ENCODE measurements at places on chromosomes 4 and X.

- no peak for DNase-seq
Measured at GRCh38 chr4:61211781-61212180, 11.7 kb downstream of the ADGRL3 start.

DNA sequence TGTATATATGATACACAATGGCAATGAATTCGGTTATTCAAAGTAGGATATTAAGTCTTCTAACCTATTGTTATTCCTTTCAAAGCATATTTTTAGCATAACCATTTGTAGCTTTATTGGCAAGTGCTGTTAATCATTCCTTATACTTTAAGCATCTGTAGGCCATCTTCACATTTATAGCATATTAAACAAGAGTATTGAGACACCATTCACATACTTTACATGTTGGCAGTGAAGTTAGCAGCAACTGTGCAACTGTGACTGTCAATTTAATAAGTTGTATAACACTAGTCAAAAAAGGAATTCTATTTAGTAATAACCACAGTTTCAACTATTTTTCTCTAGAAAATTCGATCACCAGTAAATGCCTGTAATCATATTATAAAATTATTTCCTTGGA is 107.3 kb upstream of the MYOZ2 start:
- no peak for DNase-seq

DNA sequence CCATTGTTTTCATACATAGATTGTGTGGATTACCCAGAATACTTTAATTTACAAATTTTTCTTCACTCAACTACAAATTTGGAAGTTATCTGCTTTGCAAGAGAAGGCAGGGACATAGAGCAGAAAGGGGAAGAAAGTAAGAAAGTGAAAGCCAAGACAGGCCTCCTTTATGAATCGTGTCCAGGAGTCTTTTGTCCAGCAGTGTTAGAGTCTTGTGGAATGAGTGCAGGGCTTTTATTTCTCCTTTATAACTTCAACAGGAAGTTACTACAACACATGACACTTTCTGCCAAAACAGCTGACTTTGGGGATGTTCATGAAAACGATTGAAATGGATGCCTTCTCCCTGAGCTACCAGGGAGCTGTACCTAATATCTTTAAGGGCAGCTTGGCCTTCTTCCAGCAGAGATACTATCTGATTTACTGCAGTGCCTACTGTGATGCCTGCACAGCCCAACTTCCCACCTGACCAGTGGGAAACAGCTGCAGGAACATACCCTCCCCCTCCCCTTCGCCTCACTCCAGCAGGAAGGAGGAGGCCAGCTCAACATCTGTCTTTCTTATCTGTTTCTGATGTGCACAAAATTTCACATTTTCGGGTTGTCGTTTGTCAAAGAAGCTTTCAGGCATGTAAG is 557.7 kb upstream of the SLIT2 start:
- no peak for DNase-seq

- DNase-seq, result no peak
Measured at GRCh38 chr4:125225806-125226205, 88.9 kb upstream of the FAT4 start.

- DNase-seq, result no peak
Measured at GRCh38 chr4:169220854-169221411, 49.8 kb downstream of the SH3RF1 start.

GRCh38 chr4:147596377-147596776 is 20.8 kb upstream of the TMEM184C start:
- peak; percentile 23 for DNase-seq

- DNase-seq, result peak; percentile 72
Measured at GRCh38 chrX:24148535-24149350, 786 bp upstream of the ZFX start.

DNA sequence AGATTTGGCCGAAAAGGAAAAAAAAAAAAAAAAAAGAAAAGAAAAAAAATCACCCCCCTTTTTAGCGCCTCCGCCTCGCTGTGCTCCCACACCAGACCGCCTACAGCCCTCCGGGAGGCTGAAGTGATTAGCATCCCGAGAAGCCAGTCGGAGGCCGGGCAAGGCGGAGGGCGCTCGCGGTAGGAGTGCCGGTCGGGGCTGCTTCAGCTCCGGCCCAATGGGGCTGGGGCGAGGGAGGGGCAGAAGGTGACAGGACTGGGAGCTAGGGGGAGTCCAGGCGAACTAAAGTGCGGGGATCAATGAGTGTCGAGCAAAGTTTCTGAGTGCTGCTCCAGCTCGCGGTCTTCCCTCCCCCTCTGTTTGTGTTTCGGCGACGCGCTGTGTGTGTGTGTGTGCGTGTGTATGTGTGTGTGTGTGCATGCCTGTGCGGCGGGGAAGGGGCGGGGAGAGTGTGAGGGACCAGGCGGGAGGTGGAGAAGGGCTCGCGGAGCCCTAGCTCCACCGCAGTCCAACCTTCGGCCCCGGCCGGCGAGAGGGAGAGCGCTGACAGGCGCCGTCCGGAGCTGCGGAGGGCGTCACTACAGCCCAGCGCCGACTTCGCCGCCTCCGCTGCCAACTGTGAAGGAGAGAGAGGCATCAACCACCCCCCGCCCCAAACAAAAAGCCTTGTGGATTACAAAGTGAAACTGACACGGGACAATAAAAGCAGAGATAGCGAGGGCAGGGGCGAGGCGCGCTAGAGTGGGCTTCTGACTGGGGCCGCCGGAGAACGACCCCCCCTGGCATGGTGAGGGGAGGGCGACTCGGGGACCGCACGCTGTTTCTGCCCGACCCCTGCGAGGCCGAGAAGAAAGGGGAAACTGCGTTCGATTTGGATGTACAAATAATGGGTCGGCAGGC is at the start of gene FAT4:
Gene FAT4, plus strand, starts transcription at position 280 of the 900 bp plus-strand sequence. CDS start 1,457 bp downstream, outside the sequence.
- DNase-seq, result peak; percentile 97

DNA sequence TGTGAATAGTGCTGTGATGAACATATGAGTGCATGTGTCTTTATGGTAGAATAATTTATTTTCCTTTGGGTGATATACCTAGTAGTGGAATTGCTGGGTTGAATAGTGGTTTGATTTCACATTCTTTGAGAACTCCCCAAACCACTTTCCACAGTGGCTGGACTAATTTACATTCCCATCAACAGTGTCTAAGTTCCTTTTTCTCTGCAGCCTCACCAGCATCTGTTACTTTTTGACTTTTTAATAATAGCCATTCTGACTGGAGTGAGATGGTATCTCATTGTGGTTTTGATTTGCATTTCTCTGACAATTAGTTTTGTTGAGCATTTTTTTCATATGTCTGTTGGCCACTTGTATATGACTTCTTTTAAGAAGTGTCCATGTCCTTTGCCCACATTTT is 29.1 kb downstream of the JADE3 start:
- no peak for DNase-seq

DNA sequence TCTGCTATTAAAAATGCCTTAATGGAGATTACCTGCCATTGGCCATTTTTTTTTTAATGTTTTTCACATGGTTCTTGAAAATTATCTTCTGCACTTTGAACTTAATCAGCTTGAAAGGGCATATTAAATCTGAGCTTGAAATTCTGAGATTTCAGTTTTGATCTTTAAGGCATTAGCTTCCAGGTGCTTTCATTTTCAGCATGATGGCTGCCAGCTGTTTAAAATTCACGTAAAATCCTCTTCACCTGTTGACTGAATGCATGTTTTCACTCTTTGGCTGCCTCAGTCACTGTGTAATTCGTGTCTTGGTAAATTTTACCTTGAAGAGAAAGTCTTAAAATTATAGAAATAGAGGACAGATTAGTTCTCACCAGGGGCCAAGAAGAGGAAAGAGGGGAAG is 39.6 kb downstream of the SMAD1 start:
- DNase-seq, result no peak

- no peak for DNase-seq
Measured at GRCh38 chrX:15929194-15929593, 74.6 kb upstream of the AP1S2 start.

GRCh38 chr4:30719454-30720020 is 632 bp upstream of the PCDH7 start:
- DNase-seq, result peak; percentile 52

GRCh38 chrX:15856222-15856587 is 1.6 kb upstream of the AP1S2 start:
- DNase-seq, result no peak

DNA sequence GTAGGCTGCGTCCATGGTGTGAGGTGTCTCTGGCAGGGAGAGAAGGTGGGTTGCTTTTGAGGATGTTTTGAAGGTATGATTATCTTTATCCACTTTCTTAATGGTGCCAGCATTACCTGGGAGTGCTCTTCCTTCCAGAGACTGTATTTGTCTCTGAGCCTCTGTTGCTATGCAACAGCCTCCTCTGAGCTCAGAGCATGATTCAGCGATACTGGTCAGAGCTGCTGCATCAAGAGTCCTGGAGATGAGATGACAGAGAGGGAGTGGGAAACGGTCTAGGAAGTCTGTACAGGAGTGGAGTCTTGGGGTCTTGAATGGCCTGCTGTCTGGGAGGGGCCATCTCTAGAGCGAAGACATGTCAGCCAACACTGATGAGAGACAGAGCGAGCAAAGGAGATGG is 104.4 kb upstream of the RAB40AL start:
- peak; percentile 70 for DNase-seq

DNA sequence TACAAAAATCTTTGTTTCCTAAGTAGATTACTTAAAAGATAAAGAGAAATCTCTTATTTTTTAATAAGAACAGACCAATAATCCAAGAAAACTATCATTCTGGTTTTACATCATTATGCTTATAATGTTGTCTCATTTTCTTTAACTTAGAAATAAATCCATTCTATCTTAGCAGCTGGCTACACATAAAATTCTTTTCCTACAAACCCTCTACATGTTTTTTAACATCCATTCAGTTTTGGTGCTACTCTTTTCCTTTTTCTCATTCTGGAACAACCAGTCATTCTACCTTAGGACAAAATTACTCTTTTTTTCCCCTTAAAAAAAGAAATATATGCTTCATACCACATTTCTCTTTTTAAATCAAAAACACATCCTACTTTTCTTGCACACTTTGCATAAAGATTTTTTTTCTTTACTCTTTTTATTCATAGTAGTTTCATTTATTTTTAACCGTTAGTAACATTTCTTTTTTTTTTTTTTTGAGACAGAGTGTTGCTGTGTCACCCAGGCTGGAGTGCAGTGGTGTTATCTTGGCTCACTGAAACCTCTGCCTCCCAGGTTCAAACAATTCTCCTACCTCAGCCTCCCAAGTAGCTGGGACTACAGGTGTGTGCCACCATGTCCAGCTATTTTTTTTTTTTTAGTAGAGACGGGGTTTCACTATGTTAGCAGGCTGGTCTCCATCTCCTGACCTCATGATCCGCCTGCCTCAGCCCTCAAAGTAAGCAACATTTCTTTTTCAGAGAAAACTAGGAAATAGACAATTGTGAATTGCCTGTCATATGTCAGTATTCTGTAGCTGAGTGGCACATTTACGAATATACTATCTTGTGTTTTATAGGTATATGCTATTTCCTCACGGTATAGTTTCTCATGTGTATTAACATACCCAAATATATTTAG is 562.8 kb downstream of the ADGRL3 start:
- DNase-seq, result no peak

DNA sequence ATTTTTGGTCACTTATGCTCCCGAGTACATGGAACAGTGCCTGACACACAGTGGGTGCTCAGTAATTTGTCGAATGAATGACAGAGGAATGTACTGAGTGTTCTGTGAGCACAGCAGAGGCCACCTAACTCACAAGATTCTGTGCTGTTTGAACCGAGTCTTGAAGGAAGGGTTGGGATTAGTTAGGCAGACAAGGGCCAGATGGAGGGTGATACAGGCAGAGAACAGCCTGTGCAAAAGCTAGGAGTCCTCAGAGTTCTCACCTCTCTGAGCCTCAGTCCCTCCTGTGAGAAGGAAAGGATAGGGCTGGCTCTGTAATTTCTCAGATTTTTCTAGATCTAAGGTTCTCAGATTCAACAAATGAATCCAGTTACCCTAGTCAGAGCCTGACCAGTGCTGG is 108.8 kb downstream of the NHSL2 start:
- DNase-seq, result no peak

- peak; percentile 64 for DNase-seq
Measured at GRCh38 chrX:101257448-101258258, 33.5 kb downstream of the TAF7L start.

DNA sequence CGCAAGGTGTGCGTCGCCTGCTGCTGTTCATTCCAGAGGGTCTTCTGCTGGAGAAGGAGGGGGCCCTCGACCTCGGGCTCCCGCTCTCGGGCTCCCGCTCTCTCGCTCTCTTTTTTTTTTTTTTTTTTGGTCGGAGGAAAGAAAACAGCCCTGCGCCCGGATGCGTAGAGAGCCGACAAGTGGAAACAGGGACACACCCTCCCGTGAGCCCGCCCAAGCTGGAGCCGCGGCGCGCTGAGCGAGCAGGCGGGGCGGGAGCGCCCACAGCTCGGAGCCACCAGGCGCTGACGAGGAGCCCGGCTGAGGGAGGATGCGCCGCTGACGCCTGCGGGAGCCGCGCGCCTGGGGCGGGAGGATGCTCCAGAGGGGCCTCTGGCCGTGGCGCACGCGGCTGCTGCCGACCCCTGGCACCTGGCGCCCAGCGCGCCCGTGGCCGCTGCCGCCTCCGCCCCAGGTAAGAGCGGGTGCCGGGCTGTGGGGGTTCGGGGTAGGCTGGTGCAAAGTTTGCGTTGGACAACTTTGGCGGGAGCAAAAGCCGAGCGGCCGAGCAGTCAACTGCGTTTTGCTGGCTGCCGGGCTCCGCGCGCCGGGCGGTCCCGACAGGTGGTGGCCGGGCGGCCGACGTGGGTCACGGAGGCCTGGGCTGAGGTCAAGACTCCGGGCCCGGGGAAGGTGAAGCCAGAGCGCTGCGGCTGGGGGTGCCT is at the start of gene MCUB:
Gene MCUB, plus strand, starts transcription at position 264 of the 704 bp plus-strand sequence. Its CDS starts 92 bp downstream, at position 356.
- DNase-seq, result peak; percentile 85

DNA sequence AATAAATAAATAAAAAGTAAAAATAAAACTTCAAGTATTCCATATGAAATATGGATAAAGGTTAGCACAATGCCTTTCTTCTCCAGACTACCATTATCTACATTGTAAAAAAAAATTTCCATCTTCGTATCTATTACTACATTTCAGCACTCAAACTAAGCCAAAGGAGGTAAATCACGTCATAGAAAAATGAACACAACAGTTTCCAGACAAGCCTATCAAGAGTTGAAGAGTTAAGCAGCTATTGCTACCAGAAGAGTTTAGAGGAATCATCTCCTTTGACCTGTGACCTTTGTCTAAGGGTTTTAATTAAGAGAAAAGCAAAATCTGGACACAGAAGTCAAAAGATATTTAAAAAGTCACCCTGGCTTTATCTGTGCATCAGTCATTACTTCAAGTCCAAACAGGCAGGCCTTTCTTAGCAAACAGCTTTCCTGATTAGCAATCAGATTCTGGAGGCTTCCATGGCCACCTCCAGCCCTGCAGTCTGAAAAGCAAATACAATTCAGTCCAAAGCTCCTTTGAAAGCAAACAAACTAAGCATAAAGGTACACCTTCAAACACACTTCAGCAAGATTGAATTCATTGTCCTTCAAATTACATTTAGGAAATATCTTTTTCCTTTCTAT is 82.2 kb downstream of the APBB2 start:
- DNase-seq, result no peak

- DNase-seq, result no peak
Measured at GRCh38 chr4:76563454-76564122, 128.6 kb downstream of the SHROOM3 start.

GRCh38 chr4:7355795-7356194 is 78.9 kb downstream of the PSAPL1 start:
- no peak for DNase-seq

DNA sequence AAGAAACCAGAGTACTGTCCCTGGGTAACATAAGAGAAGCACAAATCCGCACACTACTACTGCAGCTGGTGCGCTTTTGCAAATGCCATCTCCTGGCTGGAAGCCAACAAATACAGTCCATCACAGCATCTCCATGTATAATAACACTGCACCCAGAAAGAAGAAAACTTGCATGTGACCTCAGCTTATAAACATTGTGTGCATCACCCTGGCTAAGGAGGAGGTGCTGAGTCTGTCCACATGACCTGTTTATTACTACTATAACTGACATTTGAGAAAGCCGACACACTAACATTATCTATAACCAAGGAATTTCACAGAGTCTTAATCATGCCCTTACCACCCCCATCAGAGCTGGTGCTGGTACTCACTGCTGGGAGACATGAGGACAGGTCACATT is 516.8 kb downstream of the CFAP47 start:
- no peak for DNase-seq
